Brain (organoid and tissue), 16 donors: ENCODE measurements at places on chromosomes 5 and 9.
A peak's percentile ranks its signal among the peaks of the same experiment; 100 is the strongest.

- DNase-seq = no peak
These were observed 1.3 kb downstream of the DENND1A start for GRCh38 chr9:123928533-123929176.

GRCh38 chr5:103232393-103232999 lies 26.1 kb upstream of the MACIR start:
- DNase-seq = peak; percentile 11

- no peak for DNase-seq
These were observed 220.4 kb upstream of the CD180 start for GRCh38 chr5:67416986-67417385.

- DNase-seq = no peak
These were observed 561.8 kb upstream of the DAB2 start for GRCh38 chr5:39986614-39987013.

- DNase-seq = no peak
These were observed 145.2 kb upstream of the CCDC152 start for GRCh38 chr5:42611437-42611836.

- no peak for DNase-seq
These were observed 926.1 kb upstream of the DMAC1 start for GRCh38 chr9:8725635-8726034.

- DNase-seq = no peak
These were observed 8.2 kb downstream of the RAPGEF1 start for GRCh38 chr9:131731644-131732043.

DNA sequence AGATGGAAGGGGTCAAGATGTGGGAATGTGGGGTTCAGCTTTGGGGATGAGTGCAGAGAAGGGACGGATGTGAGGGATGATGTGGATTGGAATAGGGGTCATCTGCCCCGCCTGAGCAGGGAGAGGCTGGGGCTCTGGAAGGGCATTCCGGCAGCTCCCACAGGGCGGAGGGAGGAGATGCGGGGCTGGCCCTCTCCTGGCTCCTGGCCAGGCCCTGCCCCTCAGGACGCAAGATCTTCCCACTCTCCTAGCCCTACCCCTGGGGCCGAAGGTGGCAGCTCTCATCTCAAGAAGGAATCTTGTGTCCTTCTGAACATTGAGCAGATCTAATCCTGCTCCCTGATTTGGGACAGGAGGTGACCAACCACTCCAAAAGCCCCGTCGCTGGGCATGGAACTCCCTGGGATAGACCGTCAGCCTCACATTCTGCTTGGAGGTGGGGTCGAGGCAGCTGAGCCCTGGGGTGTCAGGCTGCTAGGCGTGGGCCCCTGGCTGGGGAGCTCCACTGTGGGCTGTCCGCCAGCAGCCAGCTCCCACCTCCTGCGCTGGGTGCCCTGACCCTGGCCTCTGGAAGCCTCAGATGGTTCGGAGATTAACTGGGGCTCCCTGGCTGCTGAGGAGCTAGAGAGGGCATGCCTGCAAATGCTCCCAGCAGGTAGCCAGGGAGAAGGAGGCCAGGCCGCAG lies 125.2 kb downstream of the ZNF354C start:
- DNase-seq = no peak

GRCh38 chr5:145825751-145826180 lies 9.4 kb downstream of the PRELID2 start:
- DNase-seq = peak; percentile 76

DNA sequence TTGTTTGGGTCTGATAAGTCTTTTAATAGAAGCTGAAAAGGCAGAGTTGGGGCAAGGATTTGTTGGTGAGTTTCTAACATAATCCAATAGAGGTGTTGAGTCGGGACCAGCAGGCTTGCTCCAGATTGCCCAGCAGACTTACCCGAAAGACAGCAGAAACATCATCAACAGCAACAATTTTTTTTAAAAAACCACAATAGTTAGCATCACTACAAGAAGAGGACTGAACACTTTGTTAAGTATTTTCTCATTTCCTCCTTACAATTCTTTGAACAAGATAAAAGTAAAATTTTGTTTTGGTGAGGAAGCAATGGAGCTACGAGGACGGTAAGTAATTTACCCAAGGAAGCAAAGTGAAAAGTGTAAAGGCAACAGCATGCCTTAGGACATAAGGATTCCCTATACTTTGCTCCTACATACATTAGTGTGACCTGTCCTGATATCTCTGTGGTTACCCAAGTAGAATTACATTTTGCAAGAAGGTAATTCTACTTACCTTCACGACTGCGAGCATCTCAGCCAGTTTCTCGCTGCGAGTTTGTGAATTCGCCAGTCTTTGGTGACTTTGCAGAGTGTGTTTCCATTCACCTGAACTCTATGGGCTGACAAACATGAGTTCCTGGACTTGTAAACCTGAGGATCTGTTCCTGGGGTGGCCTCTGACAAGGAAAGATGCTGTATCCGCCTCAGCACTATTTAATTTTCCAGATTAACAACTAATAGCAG lies 13.2 kb downstream of the ITK start:
- no peak for DNase-seq

DNA sequence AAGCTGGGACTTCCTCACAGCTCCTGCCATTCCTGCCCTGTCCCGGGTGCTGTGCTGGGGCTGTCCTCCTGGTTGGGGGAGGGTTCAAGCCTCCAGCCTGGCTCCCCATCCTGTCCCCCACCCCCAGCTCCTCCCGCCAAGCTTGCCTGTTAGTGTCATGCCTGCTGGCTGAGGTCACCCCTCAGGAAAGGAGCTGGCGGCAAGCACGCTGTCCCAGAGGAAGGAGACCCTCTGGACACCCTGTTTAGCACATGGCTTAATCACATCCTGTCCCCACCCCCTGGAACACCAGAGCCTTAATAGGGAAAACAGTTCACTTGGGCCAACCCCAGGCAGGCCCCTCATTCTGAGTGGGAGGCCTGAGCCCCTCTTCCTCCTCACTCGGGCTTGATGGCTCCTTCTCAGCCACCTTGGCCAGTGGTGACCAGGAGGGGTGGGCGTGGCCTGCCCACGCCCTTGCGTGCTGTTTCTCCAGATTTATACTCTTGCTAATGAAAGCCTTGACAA lies 9.2 kb upstream of the PHYHD1 start:
- no peak for DNase-seq

DNA sequence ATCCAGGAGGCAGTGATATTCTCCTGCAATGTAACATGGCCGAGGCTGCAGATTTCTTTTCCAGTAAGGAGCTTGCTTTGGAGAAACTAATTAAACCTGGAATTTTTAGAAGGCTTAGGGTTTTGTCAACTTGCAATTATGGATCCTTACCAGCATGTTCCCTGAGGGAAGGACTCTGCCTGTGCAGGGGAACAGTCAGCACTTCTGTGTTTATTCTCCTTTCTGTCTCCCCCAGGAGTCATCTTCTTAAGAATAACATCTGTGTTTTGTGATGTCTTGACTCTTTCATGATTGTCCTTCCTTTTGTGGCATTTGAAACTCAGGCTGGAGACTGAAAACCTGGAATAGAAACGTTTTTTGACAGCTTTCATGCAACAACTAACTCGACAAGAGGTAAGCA lies 80.5 kb upstream of the TNFSF8 start:
- DNase-seq = no peak

- no peak for DNase-seq
These were observed 154.7 kb downstream of the KIAA0825 start for GRCh38 chr5:94463739-94464138.

- DNase-seq = no peak
These were observed 719.3 kb downstream of the NR2F1-AS1 start for GRCh38 chr5:92861531-92862285.

DNA sequence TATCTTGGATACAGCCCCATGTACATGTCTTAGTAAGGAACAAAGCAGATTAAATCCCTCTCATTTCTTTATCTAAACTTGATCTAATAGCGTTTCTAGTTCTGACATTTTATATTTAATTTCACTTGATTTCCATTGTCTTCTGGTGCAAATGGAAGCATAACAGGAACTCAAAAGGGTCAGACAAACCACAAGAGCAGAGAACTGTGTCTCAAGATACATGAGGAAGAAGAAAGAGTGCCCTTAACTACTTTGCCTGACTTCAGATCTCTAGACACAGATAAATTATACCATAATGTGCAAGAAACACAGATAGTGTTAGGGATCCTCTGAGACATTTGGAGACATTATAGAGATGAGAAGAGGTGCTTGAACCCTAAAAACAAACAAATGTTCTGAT lies 20.7 kb upstream of the STX17 start:
- no peak for DNase-seq

DNA sequence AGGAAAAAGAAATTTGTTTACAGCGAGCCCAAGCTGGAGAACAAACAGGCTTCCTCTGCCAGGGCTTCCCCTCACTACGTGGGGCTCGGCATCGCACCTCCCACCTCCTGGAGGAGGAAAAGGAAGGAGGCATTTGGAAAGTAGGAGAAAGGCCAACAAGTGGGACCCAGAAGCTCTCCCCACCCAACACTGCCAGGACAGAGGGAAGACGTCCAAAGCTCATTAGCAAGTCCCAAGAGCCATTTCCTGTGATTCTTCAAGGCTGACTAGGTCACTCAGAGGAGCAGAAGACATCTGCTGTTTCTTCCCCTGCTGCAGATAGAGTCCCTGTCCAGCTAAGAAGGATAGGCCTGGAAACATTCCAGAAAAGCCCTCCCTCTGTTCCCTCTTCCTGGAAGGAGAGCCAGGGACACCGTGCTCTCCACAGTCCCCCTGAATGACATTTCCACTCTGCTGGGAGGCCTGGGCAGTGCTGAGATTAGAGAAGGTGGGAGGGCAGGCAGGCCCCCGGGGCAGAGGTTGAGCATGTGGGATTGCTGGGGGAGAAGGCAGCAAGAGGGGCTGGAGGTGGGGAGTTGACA lies 57.0 kb upstream of the NEURL1B start:
- no peak for DNase-seq

GRCh38 chr5:78964889-78965288 lies 20.2 kb downstream of the ARSB start:
- peak; percentile 90 for DNase-seq

GRCh38 chr9:76655971-76656370 lies 108.3 kb upstream of the PCA3 start:
- DNase-seq = no peak

DNA sequence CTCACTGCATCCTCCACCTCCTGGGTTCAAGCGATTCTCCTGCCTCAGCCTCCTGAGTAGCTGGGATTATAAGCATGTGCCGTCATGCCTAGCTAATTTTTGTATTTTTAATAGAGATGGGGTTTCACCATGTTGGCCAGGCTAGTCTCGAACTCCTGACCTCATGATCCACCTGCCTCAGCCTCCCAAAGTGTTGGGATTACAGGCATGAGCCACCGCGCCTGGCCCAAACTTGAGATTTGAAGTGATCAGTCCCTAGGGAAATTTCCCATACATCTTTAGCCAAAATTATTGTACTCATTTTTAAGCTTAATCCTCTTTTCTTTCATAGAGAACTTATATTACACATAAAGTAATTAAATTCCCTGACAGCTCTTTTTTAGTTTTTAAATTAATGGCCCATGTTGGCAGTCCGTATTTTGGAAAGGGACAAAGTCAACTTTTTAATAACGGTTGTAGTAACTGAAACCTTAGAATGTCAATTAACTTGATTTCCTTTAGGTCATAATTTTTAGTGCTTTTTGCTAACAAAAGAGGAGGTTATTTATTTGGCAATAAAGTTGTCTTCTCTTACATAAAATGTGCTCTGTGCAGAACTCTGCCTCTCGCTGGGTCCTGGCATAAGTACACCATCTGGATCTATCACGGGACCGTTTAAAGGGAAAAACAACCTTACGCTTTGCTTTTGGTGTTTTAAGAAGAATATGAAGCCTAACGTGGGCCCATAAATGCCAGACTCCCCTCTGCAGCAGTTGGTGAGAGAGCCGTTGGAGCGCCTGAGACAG lies 142.3 kb upstream of the OTULINL start:
- no peak for DNase-seq
